Activated CD4-positive, alpha-beta T cell treated with anti-CD3 and anti-CD28 coated beads, Interleukin-2, amount 50 U/mL, for 48 hours (primary cell): ENCODE measurements at places on chromosomes 11 and 22.

GRCh38 chr22:24758164-24758799 lies 16.2 kb downstream of the PIWIL3 start:
- DNase-seq, result peak; percentile 68

DNA sequence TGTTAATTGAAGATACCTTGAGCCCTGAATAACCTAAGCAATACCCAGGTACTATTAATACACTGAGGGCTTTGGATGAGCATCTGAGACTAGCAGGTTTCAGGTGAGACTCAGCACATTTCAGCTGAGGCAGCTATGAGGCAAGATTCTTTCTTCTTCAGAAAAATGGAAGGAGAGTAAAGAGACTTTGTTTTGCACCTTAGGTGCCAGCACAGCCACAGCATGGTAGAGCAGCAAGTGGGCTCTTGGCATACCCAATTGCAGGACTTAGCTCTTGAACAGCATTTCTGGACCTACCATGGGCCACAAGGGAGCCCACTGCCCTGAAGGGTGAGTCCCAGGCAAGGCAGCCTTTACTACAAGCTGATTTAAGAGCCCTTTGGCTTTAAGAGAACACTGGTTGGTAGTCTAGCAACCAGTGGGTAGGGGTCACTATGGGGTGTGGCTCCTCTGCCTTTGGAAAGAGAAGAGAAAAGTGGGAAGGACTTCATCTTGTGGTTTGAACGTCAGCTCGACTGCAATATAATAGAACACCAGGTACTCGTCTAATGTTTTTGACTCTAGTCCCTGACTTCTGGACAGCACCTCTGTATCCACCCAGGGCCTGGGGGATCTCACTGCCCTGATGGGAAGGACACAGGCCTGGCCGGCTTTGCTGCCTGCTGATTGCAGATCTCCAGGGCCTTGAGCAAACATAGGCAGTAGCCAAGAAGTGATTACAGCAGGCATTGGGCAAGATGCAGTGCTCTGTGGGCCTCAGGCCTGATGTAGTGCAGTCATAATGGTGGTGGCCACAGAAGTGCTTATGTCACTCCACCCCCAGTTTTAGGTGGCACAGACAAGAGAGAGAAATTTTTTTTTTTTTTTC lies 73.3 kb downstream of the GLYATL1 start:
- DNase-seq, result no peak

DNA sequence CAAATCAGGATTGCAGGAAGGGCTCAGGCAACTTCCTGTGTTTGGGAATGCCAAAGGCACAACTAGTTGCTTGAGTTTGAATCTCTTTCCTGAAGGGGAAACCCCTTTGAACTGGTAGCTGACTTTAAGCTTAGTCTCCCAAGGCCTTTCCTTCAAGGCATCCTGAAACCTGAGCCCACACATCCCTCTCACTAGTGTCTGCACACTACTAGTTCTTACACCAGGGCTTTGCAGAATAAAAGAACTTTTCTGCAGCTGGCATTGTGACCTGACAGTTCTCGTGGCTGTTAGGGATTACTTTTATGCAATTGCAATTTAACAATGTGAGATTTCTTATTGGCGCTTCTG lies 95.4 kb downstream of the EXT2 start:
- DNase-seq, result no peak

DNA sequence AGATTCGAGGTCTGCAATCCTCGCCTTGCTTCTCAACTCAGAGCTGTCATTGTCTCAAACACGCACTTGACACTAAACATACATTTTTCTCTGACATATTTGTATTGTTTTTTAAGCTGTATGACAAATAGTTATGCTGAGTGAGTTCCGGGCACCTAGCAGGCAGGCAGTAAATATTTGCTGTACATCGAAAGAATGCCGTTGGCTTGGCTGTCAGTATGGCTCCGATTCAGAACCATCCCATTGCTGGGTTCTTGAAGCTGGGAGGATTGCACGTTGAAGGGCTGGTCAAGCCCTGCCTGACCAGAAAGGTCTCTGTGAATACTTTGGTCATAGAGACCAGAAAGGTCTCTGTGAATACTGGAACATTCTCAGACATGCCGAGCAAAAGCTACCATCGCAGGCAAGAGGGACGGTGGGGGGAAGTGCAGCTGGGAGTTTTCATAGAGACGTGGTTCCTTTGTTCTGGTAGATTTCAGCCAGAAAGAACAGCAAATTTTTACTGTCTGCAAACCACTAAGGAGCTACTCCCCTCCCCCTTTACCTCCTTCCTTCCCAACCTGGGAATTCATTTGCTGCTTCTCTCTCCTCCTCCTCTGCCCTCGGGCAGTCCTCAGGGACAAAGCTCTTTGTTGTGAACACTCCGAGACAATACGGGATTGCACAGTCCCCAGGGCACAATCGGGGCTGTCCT lies 202.2 kb upstream of the SORL1-AS1 start:
- DNase-seq, result no peak

- no peak for DNase-seq
Observed at GRCh38 chr11:97722065-97722464, 1298.7 kb upstream of the CNTN5 start.
